Sigmoid colon (tissue), 7 donors: ENCODE measurements at places on chromosomes 4 and X. TPM values are rescaled to one million over a fixed set of nuclear protein-coding genes. Genes with fewer than 3 reads are reported as not detected.

DNA sequence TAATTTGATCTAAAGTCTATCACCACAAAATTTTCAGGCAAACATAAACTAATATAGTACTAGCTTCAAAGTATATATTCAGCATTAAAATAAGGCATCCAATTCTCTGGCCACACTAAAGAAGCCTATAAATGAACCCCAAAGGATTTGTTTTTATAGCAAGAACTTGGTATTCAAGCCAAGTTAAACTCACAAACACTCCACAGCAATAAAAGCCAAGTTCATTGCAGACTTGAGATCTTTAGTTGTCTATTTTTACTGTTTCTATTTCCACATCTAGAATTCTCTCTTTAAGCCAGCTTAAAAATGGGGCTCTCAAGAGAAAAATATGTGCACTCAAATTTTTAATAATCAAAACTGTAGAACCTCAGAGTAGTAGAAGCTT, 51.1 kb downstream of the WDFY3 start:
- no peaks in the 10 kb centered on the region for H3K27me3 ChIP-seq
- DNase-seq: no peak

Gene MXRA5
- total RNA-seq: 5.8 TPM

DNA sequence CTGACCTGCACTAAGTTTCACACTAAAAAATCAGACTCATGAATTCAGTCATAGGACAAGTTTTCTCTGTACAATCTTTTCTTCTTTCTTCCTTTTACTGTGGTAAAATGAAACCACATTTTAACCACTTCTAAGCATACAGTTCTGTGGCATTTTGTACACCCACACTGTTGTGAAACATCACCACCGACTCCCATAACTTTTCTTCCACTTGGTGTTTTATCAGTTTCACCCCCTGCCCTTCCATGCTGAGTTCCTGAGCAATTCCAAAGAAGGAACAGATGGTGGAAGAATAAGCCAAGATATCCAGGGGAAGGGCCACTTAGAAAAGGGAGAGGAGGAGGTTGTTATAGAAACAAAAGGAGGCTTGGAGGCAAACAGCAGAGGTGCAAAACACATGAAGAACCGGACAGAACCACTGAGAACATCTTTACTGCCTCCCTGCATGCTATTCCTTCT, 22.6 kb downstream of the SLC25A4 start:
- H3K4me3 ChIP-seq: no peak overlapping the region
- H3K27me3 ChIP-seq: no peaks in the 10 kb centered on the region
- no peaks in the 10 kb centered on the region for H3K4me1 ChIP-seq
- no peak for DNase-seq

DNA sequence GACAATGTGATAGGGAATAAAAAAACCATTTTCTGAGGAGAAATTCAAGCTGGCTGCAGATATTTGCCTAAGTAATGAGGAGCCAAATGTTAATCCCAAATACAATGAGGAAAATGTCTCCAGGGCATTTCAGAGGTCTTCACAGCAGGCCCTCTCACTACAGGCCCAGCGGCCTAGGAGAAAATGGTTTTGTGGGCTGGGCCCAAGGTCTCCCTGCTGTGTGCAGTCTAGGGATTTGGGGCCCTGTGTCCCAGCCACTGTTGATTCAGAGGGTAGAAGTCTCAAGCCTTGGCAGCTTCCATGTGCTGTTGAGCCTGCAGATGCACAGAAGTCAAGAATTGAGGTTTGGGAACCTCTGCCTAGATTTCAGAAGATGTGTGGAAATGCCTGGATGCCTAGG, 778.7 kb downstream of the CENPC start:
- H3K27ac ChIP-seq: no peak overlapping the region
- H3K27me3 ChIP-seq: no peaks in the 10 kb centered on the region
- no peak overlapping the region for H3K4me3 ChIP-seq
- DNase-seq: no peak
- H3K4me1 ChIP-seq: no peaks in the 10 kb centered on the region

DNA sequence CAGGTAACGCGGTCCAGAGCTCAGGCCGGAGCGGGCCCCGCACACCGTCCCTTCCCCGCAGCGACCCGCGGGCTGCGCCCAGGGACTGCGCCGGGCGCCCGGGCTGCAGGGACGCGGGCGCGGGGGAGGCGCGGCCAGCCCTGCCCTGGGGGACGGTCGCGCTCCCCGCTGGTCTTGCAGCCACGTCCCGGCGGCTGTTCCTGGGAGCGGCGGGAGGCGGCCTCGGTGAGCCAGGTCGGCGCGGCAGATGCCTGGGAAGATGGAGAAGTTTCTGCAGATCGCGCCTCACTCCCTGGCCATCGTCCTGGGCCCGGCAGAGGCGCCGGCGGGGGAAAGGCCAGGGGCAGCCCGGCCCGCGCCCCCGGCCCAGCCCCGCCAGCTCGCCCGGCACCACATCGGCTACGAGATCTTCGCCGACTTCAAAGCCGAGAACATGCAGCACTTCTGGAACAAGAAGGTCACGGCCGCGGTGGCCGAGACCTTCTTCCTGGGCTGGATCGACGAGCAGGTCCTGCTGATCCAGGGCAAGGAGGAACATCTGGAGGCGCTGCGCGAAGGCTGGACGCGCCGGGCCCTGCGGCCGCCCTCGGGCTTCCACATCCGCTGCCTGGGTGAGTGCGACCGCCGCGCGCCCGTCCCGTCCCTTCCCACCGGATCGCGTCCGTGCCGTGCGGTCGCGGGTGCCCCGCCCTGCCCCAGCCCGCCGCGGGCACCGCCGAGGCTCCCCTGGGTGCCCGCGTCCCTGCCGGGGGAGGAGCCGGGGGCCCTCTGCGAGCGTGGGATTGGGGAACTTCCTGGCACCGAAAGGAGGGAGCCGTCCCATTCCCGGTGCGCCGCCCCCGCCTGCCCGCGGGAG, 107.4 kb upstream of the STOX2 start:
- H3K27ac ChIP-seq: peak overlapping the region; percentile 28
- peaks cover 15% of the 10 kb centered on the region for H3K27me3 ChIP-seq
- H3K4me3 ChIP-seq: peak overlapping the region; percentile 26
- no peaks in the 10 kb centered on the region for H3K36me3 ChIP-seq
- DNase-seq: no peak
- no peaks in the 10 kb centered on the region for H3K4me1 ChIP-seq

GRCh38 chrX:44344194-44344593, 722 bp upstream of the EFHC2 start:
- H3K27me3 ChIP-seq: no peaks in the 10 kb centered on the region
- H3K36me3 ChIP-seq: no peaks in the 10 kb centered on the region
- DNase-seq: no peak
- no peak overlapping the region for H3K27ac ChIP-seq
- peak overlapping the region; percentile 49 for H3K4me3 ChIP-seq

DNA sequence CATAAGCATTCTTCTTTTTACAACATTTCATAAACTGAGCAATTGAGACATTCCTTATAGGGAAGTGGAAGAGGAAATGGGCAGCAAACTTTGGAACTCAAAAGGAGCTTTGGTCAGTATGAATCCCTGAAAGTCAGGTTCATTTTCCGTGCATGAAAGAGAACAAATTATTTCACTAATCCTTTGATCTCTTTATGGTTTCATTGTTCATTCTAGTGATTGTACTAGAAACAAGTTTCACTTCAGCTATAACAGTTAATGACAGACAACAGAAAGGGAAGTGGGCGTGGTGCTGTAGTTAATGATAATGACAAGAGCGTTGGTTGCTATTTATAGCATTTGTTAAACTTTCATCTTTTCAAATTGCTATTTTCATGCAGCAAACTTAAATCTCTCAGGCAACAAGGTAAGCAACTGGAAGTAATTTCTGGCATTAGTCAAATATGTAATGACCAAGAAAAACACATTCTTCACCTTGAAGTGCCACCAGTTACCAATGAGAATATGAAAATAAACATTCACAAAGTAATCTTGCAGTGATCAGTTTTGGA, 98.4 kb downstream of the AREG start:
- H3K36me3 ChIP-seq: no peaks in the 10 kb centered on the region
- peak overlapping the region; percentile 49 for H3K27ac ChIP-seq
- H3K4me1 ChIP-seq: peaks cover 14% of the 10 kb centered on the region
- no peak for DNase-seq

DNA sequence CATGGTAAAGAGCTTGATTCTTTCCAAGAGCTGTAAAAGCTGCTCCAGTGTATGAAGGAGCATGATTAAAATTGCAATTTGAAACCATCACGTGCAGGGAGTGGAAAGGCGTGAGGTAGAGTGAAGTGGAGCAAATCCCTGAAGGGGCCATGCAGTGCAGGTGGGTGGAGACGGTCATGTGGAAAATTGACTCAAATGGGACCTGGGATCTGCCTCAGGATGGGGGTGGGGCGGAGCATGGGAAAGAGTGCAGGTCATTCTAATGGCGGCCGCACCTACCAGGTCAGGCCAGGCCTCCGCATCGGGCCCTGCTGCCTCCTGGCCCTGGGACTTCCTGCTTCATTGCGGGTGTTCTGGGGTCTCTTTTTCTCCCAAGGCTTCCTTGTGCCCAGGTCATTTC, 25.3 kb upstream of the TRIM60 start:
- H3K4me1 ChIP-seq: no peaks in the 10 kb centered on the region
- no peak overlapping the region for H3K27ac ChIP-seq
- H3K4me3 ChIP-seq: no peak overlapping the region
- no peaks in the 10 kb centered on the region for H3K27me3 ChIP-seq
- DNase-seq: no peak

Gene CAMK2D
- 62.4 TPM for total RNA-seq

Gene KLHL34
- total RNA-seq: not detected
